NCI-H2029 treated with DMSO at 0.1 percent for 48 hours (cell line): ENCODE measurements at places on chromosomes 5 and 9.

DNA sequence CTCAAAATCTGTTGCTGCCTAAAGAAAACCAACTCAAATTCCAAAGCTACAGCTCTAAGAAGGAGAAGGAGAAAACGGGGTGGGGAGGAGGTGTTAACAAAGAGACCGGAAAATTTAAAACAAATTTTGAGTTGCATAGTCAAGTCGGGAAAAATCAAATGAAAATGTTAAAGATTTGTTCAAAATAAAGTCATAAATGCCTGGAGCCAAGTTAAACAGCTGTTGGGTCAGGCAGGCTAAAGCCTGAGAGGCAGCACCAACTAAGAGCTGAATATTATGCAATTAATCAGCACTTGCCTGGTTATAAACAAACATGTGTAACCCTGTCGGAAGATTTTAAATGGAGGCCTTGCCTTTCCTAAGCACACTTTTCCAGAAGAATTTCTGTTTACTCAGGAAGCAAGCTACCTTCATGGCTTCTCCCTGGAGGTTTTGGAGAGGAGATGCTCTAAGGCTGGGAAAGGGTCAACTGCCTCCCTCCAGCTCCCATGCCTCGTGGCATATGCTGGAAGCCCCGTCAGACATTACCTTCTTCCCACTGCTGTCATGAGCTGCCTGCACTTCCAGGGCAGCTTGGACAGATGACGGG, 270.5 kb downstream of the DMRT2 start:
- no peak for DNase-seq

- DNase-seq, result peak; percentile 22
Measured at GRCh38 chr9:75941577-75942311, 51.3 kb downstream of the PCSK5 start.

DNA sequence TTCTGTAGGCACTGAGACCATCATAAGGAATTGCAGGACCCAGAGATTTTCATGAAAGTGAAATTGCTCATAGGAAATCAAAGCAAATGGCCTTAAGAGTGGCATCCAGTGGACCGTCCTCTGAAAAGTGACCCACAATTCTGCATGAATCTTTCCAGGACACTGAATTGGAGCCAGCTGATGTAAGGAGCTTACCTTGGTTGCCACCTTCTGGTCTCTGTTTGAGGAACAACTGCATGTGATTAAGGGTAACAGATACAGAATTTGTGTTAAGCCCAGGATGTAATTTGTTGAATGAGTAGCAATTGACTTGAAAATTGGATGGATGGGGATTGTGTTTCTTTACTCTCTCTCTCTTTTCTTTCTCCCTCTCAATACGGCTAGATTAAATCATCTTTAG, 49.9 kb upstream of the GAS1 start:
- no peak for DNase-seq

DNA sequence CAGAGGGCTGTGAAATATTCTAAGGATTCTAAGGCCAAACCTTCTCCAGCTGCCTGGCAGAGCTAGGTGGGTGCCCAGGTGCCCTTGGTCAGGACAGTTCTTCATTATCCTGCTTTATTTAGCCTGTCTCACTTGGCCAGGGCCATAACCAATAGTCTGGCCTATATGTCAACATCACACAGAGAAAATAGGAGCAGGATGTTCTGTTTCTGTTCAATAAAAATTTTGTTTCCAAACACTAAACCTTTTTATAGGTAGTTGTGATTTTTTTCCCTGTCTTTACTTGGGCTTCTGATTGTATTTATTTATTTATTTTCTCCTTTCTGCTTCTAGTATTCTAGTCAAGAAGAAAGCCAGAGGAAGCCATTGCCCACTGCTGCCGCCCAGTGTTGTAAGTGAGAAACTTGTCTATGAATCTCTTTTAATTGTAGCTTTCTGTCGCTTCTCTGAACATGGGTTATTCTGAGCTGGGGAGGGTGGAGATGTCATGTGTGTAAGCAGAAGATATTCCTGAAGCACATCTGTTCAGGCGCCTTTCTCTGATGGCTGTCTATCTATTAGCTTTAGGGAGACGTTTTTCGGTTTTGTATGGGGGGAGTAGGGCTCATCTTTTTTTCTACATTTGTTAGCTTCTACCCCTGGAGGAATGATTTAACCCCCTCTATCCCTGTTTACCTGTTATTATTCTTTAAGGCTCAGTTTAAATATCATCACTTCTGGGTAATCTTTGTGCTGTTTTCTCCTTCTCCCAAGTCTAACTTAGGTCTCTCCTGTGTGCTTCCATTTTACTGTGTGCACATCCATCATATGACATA, 97.1 kb downstream of the UNC13B start:
- peak; percentile 76 for DNase-seq
